T follicular helper cell (primary cell): ENCODE measurements at places on chromosomes 7 and 10.

GRCh38 chr10:2948127-2948854, 119.1 kb upstream of the PFKP start:
- DNase-seq = no peak

GRCh38 chr10:36075196-36075595, 433.1 kb upstream of the FZD8 start:
- no peak for DNase-seq

DNA sequence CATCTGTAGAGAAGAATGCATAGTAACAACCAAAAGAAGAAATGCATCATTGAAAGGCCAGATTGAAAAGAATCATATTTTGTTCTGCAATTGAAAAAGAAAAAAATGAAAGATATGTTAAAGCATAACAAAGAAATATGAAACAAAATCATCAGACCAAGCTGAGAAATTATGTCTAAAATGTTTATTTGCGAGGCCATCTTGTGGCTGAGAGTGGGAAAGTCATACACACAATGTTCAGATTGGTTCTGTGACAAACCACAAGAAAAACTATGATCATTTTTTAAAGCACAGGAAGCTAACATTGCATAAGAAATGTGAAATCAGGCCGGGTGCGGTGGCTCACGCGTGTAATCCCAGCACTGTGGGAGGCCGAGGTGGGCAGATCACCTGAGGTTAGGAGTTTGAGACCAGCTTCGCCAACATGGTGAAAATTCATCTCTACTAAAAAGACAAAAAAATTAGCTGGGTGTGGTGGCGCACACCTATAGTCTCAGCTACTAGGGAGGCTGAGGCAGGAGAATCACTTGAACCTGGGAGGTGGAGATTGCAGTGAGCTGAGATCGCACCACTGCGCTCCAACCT, 36.6 kb downstream of the ABCB5 start:
- no peak for DNase-seq

GRCh38 chr10:68156373-68157185, 47.3 kb downstream of the MYPN start:
- peak; percentile 49 for DNase-seq

DNA sequence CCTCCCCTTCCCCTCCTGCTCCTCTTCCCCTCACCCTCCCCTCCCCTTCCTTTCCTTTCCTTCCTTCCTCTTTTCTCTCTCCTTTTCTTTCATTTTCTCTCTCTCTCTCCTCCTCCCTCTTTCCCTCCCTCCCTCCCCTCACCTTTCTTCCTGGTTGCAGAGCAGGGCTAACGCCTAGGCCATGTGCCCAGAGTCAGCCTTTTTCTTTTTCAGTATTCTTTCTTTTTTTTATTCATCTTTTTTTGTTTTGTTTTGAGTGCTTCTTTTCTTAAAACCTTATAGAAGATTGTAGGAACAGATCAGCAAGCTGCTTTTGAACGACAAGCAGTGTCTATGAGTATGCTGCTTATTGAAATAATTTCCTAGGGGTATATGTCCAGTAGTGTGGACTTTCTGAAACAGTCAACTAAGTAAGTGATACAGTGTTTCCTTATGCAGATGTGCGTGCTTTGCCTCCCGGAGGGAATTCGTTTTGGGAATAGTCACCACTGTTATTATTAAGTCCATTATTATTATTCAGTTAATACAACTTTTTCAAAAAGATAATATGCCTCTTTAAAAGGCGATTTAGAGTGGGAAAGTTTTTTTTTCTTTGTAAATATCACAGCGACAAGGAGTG, 219.2 kb downstream of the CAMK1D start:
- DNase-seq = no peak

DNA sequence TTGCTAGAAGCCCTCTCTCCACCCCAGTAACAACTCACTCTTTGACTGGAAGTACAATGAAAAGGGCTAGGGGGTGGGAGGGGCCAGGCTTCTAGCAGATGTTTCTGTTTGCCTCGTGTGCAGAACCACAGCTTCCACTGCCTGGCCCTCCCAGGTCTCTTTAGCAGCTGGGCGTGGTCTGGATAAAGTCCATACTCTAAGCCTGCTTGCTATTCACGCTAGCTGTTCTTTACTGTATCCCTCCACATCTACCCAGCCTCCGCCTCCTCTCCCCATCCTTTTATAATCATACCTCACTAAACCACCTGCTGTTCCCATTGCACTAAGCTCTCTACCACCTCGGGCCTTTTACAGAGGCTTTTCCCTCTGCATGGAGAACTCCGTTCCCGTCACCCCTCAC, 288.8 kb downstream of the CAMK1D start:
- no peak for DNase-seq

- DNase-seq = no peak
These were observed 114.6 kb upstream of the MEOX2 start for GRCh38 chr7:15801041-15801440.

- no peak for DNase-seq
These were observed 250.4 kb downstream of the RNLS start for GRCh38 chr10:88332503-88333247.

GRCh38 chr10:3094609-3095036, 27.3 kb downstream of the PFKP start:
- no peak for DNase-seq

- DNase-seq = no peak
These were observed 396.6 kb downstream of the PLXNA4 start for GRCh38 chr7:132179681-132180080.

- no peak for DNase-seq
These were observed 5.5 kb upstream of the LRGUK start for GRCh38 chr7:134121632-134122139.

- no peak for DNase-seq
These were observed 66.6 kb downstream of the VWDE start for GRCh38 chr7:12337095-12337494.

- DNase-seq = no peak
These were observed 40.2 kb upstream of the STK17A start for GRCh38 chr7:43542716-43543115.

GRCh38 chr7:140497241-140497769, 18.0 kb upstream of the MKRN1 start:
- DNase-seq = no peak

DNA sequence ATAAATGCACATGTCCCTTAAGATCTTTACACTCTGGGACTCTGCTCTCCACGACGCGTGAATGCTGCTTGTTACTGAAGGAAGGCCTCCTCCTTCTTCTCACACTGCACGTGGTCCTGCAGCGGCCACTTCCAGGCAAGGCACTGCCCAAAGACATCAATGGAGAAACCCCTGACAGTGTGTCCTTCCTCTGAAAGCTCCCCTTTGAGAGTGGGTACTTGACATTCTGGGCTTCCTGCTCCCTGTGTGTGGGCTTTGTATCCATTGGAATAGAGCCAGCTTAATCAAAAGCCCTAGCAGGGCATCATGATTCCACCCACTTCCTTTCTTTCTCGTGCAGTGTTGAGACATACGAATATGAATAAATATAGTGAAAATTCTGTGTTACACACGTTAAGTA, 69.7 kb upstream of the STK17A start:
- DNase-seq = no peak

- no peak for DNase-seq
These were observed 362.5 kb downstream of the MAGI2 start for GRCh38 chr7:79091011-79091410.

GRCh38 chr7:66698652-66699205, 41.8 kb upstream of the RABGEF1 start:
- no peak for DNase-seq

GRCh38 chr10:71755179-71755879, 18.0 kb downstream of the VSIR start:
- no peak for DNase-seq

DNA sequence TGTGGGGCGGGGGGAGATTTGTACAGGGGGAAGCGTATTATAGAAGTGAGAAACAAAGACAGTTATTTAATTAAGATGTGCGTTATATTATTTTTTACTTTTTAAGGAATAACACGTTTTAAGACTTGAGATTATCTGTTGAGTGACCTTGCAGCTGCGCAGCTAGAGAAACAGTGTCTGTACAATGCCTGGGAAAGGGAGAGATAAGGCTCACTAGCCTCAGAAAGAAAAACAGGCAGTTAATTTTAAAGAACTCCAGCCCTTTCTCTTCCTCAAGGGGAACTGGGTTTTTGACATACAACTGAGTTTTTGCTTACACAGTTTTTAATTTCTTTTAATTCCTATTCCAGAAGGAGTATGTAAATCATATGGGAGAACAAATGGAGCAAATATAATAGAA, 50.7 kb downstream of the LMBR1 start:
- no peak for DNase-seq

DNA sequence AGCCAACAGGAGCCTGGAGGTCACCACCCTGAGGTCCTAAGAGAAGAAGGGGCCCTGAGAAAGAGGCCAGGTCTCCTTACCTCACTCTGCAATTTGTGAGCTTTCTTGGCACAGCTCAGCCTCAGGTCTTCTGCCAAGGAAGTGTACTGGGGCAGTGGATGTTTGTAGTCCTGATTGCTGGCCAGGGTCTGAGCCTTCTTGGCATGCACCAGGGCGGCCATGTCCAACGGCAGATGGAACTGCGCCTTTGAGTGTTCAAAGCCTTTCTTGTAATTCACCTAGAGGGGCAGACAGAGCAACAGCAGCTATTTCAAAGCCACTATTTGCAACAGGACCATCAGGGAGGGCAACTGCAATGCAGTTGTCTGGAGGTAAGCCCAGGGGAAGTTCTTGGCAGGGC, 51.7 kb downstream of the NRAP start:
- DNase-seq = no peak

- DNase-seq = no peak
These were observed 21.6 kb downstream of the SHH start for GRCh38 chr7:155790666-155791065.

DNA sequence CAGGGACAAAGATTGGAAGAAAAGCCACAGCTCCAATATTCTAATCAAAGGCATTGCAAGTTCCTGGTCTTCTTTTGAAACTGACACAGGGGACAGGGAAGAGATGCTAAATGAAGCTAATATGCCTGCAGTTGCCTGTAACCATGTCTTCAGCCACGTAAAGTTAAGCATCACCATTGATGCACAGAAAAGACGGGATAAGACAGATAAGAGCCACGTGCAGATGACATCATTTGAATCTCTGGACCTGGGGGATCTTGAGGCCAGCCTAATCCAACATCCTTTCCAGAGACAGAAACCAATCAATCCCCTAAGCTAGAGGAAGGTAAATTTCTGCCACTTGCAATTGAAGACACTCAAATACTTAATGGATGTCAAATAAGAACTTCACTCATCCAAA, 93.4 kb downstream of the PIP4K2A start:
- no peak for DNase-seq

DNA sequence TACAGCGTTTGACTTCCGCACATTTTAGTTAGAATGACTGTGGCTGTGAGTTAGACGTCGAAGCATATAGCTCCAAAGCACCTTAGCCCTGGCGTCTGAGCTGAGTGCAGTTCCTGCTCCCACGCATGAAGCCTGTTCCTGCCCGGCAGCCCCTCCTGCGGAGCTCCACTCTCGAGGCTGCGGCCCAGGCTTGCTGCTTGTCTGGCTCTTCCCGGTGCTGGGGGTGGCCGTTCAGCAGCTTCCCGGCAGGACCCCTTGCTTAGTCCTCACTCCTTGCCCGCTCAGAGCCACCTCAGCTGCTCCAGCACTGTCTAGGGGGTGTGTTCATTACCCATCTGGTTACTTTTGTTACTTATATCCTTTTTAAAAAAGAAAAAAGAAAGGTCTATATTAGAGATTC, 88.1 kb upstream of the DNAJB6 start:
- no peak for DNase-seq
